Upper lobe of right lung (tissue), 1 donor: ENCODE measurements at places on chromosomes 12 and 14. TPM values are rescaled to one million over a fixed set of nuclear protein-coding genes. Genes with fewer than 3 reads are reported as not detected.

IFNG-AS1 gene
- total RNA-seq, result not detected

COCH gene
- total RNA-seq, result 0.38 TPM

LRRC43 gene
- total RNA-seq, result not detected

TBX3 gene
- 35.9 TPM for total RNA-seq

AKAP6 gene
- total RNA-seq, result 7.7 TPM

NINJ2 gene
- total RNA-seq, result 23.4 TPM

C12orf56 gene
- not detected for total RNA-seq

TM7SF3 gene
- 68.9 TPM for total RNA-seq

DNA sequence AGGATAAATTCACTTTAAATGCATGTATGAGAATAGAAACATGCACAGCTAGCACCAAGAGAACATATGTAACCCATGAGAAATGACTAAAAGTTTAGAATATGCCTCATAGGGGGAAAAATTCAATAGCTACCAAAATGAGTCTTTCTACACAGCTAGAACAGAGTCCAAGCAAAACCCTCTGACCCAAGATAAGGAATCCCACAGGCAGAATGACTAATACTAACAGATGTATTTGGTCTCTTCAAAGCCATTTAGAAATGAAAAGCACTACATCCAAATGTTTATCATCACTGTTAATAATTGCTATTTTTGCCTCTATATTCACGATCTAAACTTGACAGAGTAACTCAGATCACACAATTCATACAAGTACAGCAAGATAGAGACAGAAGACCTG, 44.0 kb downstream of the KICS2 start:
- no peaks in the 10 kb centered on the region for H3K36me3 ChIP-seq
- peaks cover 16% of the 10 kb centered on the region for H3K4me1 ChIP-seq
- H3K27ac ChIP-seq, result no peak overlapping the region
- H3K4me3 ChIP-seq, result no peak overlapping the region

GRCh38 chr12:120677765-120678473, 9.0 kb upstream of the MLEC start:
- peak overlapping the region; percentile 65 for H3K27ac ChIP-seq
- peaks cover 4% of the 10 kb centered on the region for H3K4me1 ChIP-seq
- no peaks in the 10 kb centered on the region for H3K36me3 ChIP-seq
- H3K27me3 ChIP-seq, result no peaks in the 10 kb centered on the region

DNA sequence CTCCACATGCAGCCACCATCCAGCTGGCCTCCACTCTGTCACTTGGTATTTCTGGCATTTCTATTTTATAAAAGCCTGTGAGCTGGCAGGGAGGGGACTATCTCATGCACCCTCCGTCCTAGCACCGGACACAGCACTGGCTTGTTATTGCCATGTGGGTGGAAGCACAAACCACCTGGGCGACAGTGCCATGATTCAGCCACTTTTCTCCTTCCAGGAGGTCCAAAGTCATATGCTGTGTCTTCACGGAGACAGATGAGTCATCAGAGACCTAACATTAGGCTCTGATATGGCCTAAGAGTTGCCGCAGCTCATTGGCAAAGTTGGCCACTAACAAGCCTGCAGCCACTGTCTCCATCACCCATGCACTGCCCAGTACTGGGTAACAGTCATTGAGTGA, 1123.0 kb downstream of the VRK1 start:
- H3K4me3 ChIP-seq, result no peak overlapping the region
- no peak for DNase-seq
- no peak overlapping the region for H3K27ac ChIP-seq

GRCh38 chr14:59677771-59678231, 101.2 kb upstream of the CCDC175 start:
- no peaks in the 10 kb centered on the region for H3K4me1 ChIP-seq
- H3K27me3 ChIP-seq, result no peaks in the 10 kb centered on the region
- no peak overlapping the region for H3K27ac ChIP-seq
- DNase-seq, result no peak
- H3K36me3 ChIP-seq, result no peaks in the 10 kb centered on the region

DNA sequence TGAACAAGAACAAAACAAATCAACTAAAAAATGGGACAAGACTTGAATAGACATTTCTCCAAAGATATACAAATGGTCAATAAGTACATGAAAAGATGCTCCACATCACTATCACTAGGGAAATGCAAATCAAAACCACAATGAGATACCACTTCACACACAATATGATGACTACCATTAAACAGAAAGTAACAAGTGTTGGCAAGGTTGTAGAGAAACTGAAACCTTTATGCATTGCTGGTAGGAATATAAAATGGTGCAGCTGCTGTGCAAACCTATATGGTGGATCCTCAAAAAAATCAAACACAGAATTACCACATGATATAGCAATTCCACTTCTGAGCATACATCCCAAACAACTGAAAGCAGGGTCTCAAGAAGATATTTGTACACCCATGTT, 5.2 kb downstream of the SMAGP start:
- no peaks in the 10 kb centered on the region for H3K36me3 ChIP-seq
- no peak for DNase-seq
- H3K27ac ChIP-seq, result no peak overlapping the region
- H3K27me3 ChIP-seq, result no peaks in the 10 kb centered on the region

DNA sequence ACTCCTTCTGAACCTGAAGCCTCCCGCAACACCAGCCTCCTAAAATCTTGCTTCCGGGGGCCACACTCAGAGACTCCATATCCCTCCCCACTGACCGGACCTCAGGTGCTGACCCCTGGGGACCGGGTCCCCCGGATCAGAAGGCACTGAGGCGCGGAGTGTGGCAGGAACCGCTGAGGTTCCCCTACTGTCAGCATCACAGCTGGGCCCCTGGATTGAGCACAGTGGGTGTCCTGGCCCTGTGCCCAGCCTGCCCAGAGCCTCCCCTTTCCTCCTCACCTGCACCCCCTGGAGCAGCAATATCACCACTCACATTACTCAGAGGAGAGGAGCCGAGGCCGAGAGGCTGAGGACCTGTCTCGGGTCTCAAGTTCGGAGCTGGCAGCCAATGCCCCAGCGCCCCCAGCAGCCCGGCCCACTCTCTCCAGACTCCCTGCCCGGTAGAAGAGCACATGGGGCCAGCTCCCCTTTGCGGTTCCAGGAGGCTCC, 101.2 kb upstream of the EIF5 start:
- no peak for DNase-seq
- no peak overlapping the region for H3K27ac ChIP-seq
- H3K27me3 ChIP-seq, result no peaks in the 10 kb centered on the region
- no peak overlapping the region for H3K4me3 ChIP-seq

DNA sequence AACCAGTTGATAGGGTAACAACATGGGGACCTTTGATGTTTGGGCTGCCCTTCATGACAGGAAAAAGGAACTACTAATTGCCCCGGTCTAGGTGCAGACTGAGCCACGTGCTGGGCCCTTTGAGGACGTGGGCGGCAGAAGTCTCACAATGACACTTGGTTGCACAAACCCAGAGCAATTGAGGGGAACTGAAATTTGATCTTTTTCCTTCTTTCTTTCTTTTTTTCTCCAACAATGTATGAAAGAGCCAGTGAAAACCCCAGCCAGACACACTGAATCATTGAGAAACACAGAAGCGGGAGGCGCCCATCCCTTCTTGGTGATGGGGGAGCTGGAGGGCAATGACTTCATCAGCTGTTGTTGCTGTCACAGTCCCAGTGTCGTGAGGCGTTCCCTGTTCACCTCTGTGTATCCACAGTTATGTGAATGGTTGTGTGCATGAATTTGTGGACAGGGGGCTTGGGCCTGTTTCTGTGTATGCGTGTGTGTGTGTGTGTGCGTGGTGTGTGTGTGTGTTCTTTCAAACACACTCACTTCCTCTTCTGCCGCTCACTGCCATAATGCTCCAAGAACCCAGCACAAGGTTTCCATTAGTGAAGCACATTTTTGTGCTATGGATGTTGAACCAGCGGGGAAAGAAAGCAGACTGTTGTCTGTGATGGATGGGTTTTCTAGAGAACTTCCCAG, 137.5 kb upstream of the CCND2 start:
- no peaks in the 10 kb centered on the region for H3K36me3 ChIP-seq
- no peak overlapping the region for H3K4me3 ChIP-seq
- DNase-seq, result peak; percentile 78
- no peaks in the 10 kb centered on the region for H3K4me1 ChIP-seq

- no peaks in the 10 kb centered on the region for H3K4me1 ChIP-seq
- DNase-seq, result no peak
- H3K27ac ChIP-seq, result no peak overlapping the region
Measured at GRCh38 chr12:117933545-117933944, 35.2 kb downstream of the KSR2 start.

- no peaks in the 10 kb centered on the region for H3K27me3 ChIP-seq
- H3K36me3 ChIP-seq, result no peaks in the 10 kb centered on the region
- H3K4me3 ChIP-seq, result no peak overlapping the region
- H3K4me1 ChIP-seq, result no peaks in the 10 kb centered on the region
Measured at GRCh38 chr14:80200093-80200492, 11.2 kb downstream of the DIO2 start.

DNA sequence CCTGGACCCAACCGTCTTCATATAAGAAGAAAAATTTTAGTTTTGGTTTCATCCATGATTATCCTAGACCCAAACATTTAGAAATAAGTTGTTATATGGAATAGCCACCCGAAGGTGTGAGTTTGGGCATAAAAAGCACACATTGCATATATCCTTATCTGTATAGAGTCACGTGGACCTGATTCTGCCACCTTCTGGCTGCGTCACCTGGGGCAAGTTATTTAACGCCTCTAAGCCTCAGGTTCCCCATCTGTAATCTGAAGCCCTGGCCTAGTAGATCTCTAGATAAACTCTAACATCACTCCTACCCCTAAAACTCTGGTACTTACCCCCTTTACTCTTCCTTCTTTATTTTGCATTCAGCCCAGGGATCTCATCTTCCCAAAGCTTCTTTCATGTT, 14.3 kb upstream of the KRT5 start:
- no peak overlapping the region for H3K27ac ChIP-seq
- no peaks in the 10 kb centered on the region for H3K4me1 ChIP-seq
- no peaks in the 10 kb centered on the region for H3K36me3 ChIP-seq
- DNase-seq, result no peak
- no peak overlapping the region for H3K4me3 ChIP-seq

- H3K36me3 ChIP-seq, result peaks cover 8% of the 10 kb centered on the region
- peak overlapping the region; percentile 89 for H3K27ac ChIP-seq
- no peak overlapping the region for H3K4me3 ChIP-seq
- no peaks in the 10 kb centered on the region for H3K27me3 ChIP-seq
- peaks cover 46% of the 10 kb centered on the region for H3K4me1 ChIP-seq
Measured at GRCh38 chr12:12613344-12613743, 1.7 kb downstream of the CREBL2 start.

- H3K4me1 ChIP-seq, result no peaks in the 10 kb centered on the region
- H3K4me3 ChIP-seq, result no peak overlapping the region
- no peaks in the 10 kb centered on the region for H3K27me3 ChIP-seq
- no peaks in the 10 kb centered on the region for H3K36me3 ChIP-seq
- DNase-seq, result no peak
- H3K27ac ChIP-seq, result no peak overlapping the region
Measured at GRCh38 chr12:19988948-19989347, 379.4 kb upstream of the PDE3A start.

- H3K36me3 ChIP-seq, result no peaks in the 10 kb centered on the region
- peaks cover 7% of the 10 kb centered on the region for H3K4me1 ChIP-seq
- no peak for DNase-seq
- no peaks in the 10 kb centered on the region for H3K27me3 ChIP-seq
- no peak overlapping the region for H3K4me3 ChIP-seq
Measured at GRCh38 chr14:35883677-35884293, 57.6 kb downstream of the BRMS1L start.

DNA sequence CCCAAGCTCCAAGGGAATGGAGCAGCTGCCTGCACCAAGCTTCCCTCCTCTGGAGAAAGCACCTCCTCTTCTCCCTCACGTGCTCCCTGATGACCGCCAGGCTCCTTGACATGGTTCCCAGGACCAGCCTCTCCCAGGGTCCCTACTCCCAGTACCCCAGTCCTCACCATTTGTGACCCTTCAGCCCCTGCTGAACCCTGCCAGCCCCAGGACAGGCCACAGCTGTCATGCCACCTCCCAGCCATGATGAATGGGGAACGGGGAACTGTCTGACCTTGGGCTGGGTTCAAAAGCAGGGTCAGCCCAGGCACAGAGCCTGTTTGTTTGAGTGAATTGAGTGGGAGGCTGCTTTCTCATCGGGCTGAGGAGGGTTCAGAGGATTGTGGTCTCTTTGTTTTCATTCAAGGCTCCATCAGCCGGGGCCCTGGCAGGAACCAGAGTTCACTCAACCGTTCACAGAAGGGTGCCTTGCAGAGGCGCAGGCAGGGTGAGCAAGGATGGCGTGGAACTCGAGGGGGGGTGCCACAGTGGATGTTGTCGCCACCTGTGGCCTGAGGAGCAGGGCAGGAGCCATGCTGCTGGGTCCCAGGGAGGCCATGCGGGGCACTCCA, 344.5 kb upstream of the SFSWAP start:
- H3K4me3 ChIP-seq, result no peak overlapping the region
- H3K4me1 ChIP-seq, result no peaks in the 10 kb centered on the region
- H3K27me3 ChIP-seq, result no peaks in the 10 kb centered on the region

GRCh38 chr12:113201187-113202177, 16.0 kb downstream of the RITA1 start:
- H3K36me3 ChIP-seq, result no peaks in the 10 kb centered on the region
- no peak overlapping the region for H3K4me3 ChIP-seq
- H3K27ac ChIP-seq, result no peak overlapping the region
- H3K27me3 ChIP-seq, result no peaks in the 10 kb centered on the region

GRCh38 chr14:55789406-55789805, 209.4 kb downstream of the KTN1 start:
- H3K36me3 ChIP-seq, result no peaks in the 10 kb centered on the region
- H3K4me3 ChIP-seq, result no peak overlapping the region
- DNase-seq, result no peak
- no peaks in the 10 kb centered on the region for H3K27me3 ChIP-seq
- H3K4me1 ChIP-seq, result no peaks in the 10 kb centered on the region

DNA sequence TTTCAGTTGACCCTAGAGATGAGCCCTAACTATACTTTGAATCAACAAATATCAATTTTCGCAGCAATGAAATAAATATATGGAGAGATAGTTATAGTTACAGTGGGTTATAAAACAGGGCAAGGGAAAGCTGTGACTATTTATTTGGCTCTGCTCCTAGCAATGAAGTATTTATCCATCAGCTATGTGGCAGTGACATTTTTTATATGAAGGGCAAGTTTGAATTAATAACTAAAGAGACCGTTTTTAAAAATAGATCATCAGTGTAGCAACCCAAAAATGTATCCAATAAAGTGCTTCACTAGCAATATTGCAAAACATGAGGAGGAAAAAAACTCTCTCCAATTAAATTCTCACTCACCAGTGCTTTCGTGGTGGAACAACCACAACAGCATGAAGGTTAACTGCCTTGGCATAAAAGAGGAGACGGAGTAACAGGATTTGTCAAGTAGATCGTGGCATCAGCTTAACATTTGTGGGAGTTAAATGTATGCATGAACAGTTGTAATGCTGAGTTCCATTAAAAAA, 58.1 kb upstream of the NUDT4 start:
- no peaks in the 10 kb centered on the region for H3K27me3 ChIP-seq
- no peak for DNase-seq
- no peak overlapping the region for H3K27ac ChIP-seq
- no peaks in the 10 kb centered on the region for H3K4me1 ChIP-seq

DNA sequence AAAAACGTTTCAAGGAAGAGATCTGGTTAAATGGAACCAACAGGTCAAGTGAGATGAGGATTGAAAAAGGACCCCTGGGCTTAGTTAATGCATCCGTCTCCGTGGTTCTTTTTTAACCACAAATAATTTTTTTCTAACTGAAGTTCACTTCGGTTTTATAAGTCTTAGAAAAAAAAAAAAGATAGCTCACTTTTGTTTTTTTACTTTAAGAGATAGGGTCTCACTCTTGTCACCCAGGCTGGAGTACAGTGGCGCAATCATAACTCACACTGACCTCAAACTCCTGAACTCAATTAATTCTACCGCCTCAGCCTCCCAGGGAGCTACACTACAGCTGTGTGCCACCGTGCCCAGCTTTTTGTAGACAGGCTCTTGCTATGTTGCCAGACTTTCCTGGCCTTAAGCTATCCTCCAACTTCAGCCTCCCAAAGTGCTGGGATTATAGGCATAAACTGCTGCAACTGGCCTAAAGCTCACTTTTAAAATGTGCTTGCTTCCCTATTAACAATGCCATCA, 11.8 kb downstream of the HNRNPC start:
- H3K27me3 ChIP-seq, result no peaks in the 10 kb centered on the region
- H3K4me3 ChIP-seq, result no peak overlapping the region
- H3K27ac ChIP-seq, result no peak overlapping the region
